ENCODE measurements at places on chromosomes 1 and 21.

DNA sequence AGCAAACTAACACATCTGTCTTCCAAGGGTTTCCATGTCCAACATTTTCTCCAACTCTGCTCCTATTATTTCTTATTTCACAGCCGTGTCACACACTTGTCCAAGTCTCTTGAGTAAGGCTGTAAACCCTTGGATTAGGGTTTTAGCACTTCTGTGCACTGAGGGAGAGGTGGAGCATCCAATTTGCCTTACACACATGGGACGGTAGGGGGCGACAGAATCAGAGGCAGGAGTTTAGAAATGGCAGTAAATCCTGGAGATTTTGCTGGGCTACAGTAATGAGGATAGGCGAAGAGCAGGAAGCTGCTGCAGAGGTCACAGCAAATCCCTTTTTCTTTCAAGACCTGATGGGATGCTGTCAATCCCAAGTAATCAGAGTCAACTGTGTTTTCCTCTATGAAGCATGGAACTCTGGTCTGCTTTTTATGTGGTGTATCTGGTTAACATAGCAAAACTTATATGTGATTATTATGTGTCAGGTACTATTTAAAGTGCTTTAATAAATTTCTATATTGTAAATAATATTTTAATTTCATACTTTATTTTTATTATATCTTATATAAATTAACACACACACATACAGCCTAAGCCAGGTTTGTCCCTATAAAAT, 15.4 kb upstream of the LCE5A start:
- peak; percentile 47 for DNase-seq

GRCh38 chr1:235093013-235093695, 35.5 kb downstream of the TOMM20 start:
- no peak for DNase-seq

DNA sequence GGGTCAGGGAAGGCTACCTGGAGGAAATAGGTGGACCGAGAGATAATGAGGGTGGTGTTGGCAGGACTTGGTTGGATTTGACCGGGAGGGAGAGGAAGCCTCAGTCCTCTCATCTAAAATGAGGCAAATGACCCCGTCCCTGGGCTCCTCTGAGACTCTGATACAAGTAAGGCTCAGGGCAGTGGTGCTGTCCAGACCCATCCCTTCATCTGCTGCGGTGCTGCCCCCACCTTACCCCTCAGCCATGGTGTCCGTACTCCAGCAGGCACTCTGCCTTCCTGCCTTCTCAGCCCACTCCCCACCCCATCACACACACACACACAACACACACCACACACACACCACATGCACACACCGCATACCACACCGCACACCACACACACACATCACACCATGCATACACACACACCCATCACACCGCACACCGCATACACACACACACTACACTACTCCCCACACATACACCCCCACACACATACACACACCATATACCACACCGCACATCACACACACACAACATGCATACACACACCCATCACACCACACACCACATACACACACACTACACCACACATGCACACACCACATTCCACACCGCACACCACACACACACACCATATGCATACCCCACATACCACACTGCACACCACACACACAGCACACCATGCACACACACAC, 29.4 kb upstream of the SLC26A9 start:
- DNase-seq, result no peak

DNA sequence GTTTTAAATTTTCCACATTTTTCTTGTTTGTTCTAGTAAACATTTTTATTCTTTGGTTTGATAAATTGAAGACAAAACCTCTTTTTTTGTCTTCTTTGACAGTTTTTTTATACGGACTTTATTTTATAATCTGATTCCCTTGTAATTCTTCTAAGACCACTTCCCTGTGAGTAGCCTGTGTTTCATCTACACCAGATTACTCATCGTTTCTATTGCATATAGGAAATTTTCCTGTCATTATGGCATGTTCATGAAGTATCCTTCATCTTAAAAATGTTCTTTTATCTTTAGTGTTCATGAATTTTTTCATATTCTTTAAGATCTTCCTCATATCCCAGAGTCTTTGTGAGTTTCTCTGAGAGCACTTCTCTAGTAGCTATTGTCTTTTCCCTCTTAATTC, 109.8 kb downstream of the USP25 start:
- DNase-seq, result no peak

Data from activated CD4-positive, alpha-beta T cell treated with anti-CD3 and anti-CD28 coated beads for 48 hours (primary cell).